Activated CD4-positive, alpha-beta T cell treated with anti-CD3 and anti-CD28 coated beads, Interleukin-2, amount 50 U/mL, for 1 hour (primary cell): ENCODE measurements at places on chromosomes 11 and 22.

- no peak for DNase-seq
Measured at GRCh38 chr11:60182541-60183330, at the start of gene MS4A6A. TSS of gene MS4A6A (minus strand) at chr11:60183083. CDS start at chr11:60181727, 1,356 bp downstream.

DNA sequence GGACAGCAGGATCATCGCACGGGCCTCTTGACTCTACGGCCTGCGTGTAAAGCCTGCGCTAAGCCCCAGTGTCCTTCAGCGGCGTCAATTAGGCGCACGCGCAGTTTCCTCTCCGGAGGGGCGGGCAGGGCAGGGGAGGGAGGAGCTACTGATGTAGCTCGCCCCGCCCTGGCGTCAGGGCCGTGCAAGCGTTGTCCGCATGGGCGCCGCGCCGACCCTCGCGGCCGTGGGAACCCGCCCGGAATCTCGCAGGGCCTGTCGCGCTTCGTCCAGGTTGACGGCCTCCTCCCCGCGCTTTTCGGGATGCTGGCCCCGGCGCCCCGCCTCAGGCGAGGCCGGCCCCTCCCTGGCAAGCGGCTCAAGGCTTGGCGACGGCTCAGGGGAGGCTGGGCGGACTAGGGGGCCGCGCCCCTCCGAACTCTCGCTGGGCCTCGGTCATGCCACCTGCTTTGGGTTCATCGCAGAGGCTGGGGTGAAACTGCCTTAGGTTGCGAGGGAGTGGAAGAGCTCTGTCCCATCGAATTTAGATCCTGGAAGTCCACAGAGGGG lies 61.1 kb downstream of the ST3GAL4 start:
- peak; percentile 52 for DNase-seq

- DNase-seq, result no peak
Measured at GRCh38 chr11:126498281-126498680, 142.8 kb downstream of the ST3GAL4 start.

DNA sequence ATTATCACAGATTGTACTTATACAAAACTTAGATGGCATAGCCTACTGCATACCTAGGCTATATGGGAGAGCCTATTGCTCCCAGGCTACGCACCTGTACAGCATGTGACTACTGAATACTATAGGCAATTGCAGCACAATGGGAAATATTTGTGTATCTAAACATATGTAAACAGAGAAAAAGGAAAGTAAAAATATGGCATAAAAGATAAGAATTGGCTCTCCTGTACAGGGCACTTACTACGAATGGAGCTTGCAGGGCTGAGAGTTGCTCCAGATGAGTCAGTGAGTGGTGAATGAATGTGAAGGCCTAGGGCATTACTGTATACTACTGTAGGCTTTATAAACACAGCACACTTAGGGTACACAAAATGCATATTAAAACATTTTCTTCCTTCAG lies 13.2 kb downstream of the APOL6 start:
- no peak for DNase-seq

DNA sequence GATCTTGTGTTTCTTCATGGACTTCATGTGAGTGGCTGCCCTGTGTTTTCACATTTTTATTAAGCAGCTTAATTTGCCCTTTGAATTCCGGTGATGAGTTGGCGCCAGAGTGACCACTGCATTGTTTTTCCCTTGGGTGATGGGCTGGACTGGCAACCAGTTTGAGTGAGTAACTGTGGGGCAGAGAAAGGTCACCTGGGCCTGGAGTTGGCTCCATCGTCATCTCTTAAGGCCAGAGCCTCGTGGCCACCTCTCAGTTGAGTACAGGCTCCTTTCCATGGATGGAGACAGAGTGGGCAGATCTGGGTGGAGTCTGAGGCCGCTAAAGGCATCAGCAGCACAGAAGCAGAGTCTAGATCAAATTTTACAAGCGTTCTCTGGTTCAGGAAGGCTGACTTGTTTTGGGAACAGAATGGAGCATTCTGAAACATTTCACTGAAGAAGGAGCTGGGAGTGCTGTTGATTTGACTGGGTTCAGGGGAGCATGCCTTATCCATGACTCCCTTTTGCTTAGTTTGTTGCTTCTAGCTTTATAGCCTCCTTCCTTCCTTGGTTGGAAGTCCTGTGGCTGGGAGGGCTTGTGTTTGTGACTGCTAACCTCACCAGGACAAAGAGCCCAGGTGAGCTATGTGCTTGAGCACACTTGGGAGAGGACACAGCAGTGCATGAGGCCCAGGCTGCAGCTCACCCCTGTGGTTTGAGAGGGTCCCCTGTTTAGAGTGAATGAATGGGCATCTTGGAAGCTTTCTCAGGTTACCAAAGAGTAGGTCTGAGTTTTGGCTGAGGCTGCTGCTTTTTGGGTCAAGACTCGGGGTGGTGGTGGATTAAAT lies 7.8 kb downstream of the BCR start:
- no peak for DNase-seq

GRCh38 chr22:27865496-27865895 lies 53.6 kb downstream of the PITPNB start:
- DNase-seq, result no peak

- DNase-seq, result no peak
Measured at GRCh38 chr11:47105974-47106373, 70.7 kb downstream of the ARFGAP2 start.

- DNase-seq, result peak; percentile 72
Measured at GRCh38 chr11:68297812-68298658, 14.4 kb upstream of the LRP5 start.

GRCh38 chr22:17665854-17666253 lies 27.3 kb downstream of the BCL2L13 start:
- no peak for DNase-seq

DNA sequence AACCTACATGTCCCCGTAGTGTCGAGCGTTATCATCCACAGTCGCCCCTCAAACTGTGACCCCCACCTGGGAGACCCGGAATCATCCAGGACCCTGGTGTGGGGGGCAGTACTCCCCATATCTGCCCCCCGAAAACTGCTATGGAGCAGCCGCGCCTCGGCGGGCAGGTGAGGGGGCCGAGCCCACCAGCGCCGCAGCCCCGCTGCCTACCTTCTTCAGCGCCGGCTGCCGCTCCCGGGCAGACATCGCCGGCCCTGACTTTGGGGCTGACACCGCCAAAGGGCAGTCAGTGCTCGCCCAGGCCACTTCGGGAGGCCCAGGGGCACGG lies 825 bp downstream of the ARHGAP20 start:
- DNase-seq, result no peak

DNA sequence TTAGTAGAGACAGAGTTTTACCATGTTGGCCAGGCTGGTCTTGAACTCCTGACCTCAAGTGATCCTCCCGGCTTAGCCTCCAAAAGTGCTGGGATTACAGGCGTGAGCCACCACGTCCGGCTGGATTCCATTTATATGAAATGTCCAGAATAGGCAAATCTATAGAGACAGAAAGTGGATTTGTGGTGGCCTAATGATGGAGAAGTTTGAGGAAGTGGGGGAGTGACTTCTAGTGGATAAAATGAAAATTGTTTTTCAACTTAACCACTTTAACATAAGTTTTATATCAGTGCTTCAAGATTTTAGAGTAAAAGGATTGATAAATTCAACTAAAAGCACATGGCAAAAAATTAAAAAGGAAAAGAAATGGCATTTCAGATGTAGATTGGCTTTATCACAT lies 66.2 kb downstream of the HIPK3 start:
- no peak for DNase-seq

DNA sequence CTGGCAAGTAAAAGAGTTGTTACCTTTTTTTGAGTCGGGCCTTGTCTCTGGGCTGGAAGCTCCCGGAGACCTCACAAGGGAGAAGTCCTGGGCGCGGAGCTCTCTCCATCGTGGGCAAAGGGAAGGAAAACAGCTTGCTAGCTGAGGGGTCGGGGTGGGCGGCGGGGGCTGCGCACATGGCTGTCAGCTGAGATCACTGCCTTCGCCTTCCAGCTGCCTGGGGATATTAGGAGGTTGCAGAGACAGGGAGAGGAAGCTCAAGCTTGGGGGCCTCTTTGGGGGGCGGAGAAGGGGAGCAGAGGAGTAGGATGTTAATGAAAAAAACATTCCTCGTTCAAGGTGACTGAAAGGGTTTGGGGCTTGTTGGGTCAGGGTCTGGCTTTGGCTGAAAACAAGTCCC lies 49.2 kb upstream of the ALX4 start:
- no peak for DNase-seq

DNA sequence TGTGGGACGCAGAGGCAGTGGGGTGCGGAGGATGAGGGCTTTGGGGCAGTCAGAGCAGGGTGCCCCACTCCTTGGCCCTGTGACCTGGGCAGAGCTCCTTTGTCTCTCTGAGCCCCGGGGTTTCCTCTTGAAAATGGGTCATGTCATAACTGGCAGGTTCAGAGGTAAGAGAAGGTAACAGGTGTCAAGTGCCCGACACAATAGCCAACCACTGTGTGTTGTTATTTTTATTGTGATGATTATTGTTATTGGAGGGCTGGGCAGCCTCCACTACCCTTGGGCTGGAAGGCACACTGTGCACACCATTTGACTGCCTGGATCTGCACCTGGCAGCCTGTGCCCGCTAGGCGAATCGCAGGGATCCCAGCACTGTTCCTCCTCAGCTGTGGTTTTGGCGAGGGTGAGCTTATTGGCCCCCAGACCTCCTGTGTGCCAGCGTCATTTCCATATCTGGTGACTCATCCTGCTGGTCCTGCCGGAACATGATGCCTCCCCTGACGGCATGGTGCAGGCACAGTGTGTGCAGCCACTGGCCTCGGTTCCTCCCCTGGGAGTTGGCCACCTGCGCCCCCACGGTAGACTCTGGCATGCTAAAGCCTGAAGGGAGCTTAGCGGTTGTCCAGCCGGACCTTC lies 15.4 kb upstream of the SOX10 start:
- DNase-seq, result no peak

- no peak for DNase-seq
Measured at GRCh38 chr22:36012332-36012731, 16.3 kb downstream of the RBFOX2 start.

GRCh38 chr11:61961570-61962212 lies 5.7 kb downstream of the FTH1 start:
- no peak for DNase-seq

- no peak for DNase-seq
Measured at GRCh38 chr22:33962409-33962808, 42.1 kb upstream of the LARGE1 start.

GRCh38 chr22:36955691-36956090 lies 42.3 kb downstream of the CSF2RB start:
- no peak for DNase-seq

DNA sequence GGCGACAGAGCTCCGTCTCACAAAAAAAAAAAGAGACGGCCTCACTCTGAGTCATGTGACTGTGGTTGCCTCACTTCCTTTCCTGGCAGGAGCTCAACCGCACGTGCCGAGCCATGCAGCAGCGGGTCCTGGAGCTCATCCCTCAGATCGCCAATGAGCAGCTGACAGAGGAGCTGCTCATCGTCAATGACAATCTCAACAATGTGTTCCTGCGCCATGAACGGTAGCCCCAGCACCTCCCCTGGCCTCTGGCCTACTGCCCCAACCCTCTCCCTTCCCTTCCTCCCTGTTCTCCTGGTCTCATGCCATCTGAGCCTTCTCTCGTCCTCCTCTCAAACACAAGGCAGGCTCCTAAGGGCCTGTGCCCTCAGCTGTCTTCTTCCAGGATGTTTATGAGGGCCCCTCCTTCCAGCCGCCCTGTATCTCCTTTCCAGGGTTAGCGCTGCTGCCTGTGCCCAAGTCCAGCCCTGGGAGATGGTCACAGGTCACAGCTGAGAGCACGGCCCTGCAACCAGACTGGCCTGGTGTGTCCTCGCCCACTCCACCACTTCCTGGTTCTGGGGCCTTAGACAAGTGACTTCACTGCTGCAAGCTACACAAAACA lies 30.7 kb downstream of the TOM1 start:
- peak; percentile 49 for DNase-seq

- DNase-seq, result no peak
Measured at GRCh38 chr11:26827567-26828081, 105.8 kb upstream of the SLC5A12 start.

DNA sequence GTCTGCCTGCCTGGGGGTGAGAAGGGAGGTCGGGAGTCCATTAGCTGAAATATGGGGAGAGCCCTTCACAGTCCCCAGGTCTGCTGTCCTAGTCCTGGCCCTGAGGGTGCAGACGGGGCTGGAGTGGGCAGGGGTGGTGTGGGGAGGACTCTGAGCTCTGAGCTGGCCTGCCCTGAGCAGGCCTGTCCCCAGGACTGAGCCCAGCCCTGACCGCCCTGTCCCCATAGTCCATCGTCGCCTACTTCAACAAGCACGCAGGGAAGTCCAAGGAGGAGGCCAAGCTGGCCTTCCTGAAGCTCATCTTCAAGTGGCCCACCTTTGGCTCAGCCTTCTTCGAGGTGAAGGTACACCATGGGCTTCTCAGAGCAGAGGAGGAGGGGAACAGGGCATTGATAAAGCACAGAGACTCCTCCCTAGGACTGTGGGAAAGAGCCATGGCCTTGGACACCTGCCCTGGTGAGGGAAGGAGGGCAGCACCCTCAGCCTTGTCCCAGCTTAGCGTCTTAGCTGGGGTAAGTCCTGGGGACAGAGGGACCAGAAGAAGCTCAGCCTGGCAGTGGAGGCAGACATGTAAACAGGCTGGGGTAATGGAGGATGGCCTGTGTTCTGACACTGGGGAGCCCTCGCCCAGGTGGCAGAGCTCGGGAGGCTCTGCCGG lies 83.7 kb downstream of the MYO7A start:
- DNase-seq, result no peak

DNA sequence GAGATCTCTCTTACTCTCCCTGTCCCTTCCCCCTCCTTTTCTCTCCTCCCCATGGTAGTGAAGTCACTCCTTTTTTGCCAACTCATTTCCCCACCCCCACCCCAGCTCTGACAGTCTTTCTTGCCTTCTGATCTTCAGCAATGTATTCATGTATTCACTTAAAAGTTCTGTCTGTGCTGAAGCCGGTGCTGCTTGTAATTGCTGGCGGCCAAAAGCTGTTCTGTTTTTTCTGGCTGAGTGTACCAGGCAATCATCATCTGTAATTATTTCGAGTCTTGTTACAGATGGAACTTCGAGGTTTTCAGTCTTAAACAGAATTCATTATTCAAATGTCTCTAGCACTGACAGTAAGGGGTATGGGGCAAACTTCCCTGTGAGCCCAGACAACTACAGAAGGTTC lies 99.5 kb downstream of the SPATA19 start:
- DNase-seq, result no peak

DNA sequence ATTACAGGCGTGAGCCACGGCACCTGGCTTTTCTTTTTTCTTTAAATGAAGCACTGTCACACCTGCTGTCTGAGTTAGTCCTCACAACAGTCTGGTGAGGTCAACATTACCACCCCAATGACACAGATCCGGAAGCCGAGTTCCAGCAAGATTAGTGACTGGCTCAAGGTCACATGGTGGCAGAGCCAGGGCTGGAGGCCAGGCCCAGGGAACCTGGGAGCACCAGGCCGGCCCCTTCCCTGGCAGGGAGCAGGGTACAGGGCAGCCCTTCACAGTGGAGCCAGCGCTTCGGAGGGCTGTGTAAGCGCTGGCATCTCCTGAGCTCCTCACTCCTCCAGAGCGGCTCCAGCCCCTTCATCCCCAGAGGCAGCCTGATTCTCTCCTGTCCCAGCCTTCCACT lies 118.7 kb downstream of the ST3GAL4 start:
- DNase-seq, result no peak

- DNase-seq, result no peak
Measured at GRCh38 chr11:120749395-120749794, 237.8 kb downstream of the GRIK4 start.
